ENCODE measurements at places on chromosomes 6 and 20.

GRCh38 chr20:31861385-31862156 lies 8.8 kb downstream of the DUSP15 start:
- peak; percentile 26 for DNase-seq

GRCh38 chr20:64035933-64036345 lies at the start of gene C20orf204:
Gene C20orf204 (plus strand): TSS chr20:64036182. CDS start chr20:64036324, 142 bp downstream.
- DNase-seq = no peak

DNA sequence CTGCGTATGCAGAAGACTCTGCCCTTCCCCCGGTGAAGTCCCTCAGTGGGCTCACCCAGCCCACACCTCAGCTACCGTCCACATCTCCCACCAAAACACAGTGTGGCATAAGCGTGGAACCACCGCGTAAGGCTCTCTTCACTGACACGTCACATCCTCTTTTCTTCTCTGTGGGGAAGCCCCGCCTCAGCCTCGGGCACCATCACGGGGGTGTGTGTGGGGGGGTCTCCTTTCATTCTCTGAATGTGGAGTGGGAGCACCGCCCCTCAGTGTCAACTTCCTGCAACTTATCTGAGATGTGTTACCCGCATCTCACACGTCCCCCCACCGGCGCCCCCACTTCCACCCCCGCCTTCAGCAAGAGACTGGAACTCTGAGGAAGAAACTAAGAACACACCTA lies 388.4 kb upstream of the JARID2 start:
- no peak for DNase-seq

DNA sequence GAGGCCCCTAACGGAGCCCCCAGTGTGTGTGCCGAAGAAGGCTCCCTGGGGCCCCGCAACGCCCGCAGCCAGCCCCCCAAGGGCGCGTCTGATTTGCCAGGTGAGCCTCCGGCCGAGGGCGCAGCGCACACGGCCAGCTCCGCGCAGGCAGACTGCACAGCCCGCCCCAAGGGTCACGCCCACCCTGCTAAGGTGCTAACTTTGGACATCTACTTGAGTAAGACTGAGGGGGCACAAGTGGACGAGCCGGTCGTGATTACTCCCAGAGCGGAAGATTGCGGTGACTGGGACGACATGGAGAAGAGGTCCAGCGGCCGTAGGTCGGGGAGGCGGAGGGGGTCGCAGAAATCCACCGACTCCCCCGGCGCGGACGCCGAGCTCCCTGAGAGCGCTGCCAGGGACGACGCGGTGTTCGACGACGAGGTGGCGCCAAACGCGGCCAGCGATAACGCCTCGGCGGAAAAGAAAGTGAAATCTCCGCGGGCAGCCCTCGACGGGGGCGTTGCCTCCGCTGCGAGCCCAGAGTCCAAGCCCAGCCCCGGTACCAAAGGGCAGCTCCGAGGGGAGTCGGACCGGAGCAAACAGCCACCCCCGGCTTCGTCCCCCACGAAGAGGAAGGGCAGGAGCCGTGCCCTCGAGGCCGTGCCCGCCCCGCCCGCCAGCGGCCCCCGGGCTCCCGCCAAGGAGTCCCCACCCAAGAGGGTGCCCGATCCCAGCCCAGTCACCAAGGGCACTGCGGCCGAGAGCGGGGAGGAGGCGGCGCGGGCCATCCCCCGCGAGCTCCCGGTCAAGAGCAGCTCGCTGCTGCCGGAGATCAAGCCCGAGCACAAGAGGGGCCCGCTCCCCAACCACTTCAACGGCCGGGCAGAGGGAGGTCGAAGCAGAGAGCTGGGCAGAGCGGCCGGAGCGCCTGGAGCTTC lies 117.0 kb downstream of the RTN4IP1 start:
- no peak for DNase-seq

DNA sequence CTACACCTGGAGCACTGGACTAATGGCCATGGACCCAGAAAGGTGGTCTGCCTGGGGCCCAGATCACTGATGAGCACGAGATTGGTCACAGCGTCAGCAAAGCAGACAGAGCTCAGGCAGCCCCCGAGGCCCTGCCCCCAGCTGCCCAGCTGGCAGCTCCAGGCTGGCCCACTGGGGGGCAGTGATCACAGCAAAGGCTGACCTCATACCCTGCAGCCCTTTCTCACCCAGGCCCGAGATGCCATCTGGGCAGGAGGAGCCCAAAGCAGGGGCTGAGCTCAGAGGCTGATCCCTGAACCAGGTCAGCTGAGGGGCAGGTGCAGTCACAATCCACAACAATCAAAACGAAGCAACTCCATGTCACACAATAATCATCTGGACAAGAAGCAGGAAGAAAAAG lies 4.1 kb downstream of the MAP1LC3A start:
- no peak for DNase-seq

GRCh38 chr6:158911746-158912480 lies 88.1 kb downstream of the RSPH3 start:
- no peak for DNase-seq

DNA sequence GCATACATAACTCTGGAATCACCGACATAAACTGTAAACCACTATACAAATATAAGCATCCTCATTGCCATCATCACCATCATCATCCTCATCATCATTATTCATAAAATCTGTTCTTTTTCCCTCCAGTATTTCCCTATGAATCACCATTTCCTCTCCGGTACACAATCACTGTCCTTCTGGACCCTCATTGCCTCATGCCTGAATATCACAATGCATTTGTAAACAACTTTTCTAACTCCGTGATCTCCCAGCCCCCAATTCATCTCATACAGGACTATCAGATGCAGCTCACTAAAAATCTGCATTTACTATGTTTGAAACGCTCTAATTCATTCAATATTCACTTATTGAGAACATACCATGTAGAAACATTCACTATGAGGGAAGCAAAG lies 339.7 kb downstream of the TBC1D32 start:
- no peak for DNase-seq

GRCh38 chr20:63098195-63098810 lies 91.5 kb upstream of the BHLHE23 start:
- no peak for DNase-seq

DNA sequence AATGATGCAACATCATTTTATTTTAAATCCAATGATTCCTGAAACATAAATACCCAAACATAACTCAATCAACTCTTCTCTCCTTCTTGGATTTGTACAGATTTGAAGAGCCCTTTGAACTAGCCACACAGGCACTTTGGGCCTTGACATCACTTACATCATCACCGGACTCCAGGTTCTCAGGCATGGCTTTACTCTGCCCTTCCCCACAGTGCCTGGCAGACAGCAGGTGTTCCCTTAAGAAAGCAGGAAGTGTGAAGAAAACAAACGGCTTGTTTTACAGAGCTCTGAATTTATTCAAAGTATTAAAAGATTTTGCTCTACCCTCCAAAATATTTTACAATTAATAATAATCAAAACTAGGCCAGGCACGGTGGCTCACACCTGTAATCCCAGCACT lies 54.8 kb upstream of the GCM1 start:
- peak; percentile 9 for DNase-seq

DNA sequence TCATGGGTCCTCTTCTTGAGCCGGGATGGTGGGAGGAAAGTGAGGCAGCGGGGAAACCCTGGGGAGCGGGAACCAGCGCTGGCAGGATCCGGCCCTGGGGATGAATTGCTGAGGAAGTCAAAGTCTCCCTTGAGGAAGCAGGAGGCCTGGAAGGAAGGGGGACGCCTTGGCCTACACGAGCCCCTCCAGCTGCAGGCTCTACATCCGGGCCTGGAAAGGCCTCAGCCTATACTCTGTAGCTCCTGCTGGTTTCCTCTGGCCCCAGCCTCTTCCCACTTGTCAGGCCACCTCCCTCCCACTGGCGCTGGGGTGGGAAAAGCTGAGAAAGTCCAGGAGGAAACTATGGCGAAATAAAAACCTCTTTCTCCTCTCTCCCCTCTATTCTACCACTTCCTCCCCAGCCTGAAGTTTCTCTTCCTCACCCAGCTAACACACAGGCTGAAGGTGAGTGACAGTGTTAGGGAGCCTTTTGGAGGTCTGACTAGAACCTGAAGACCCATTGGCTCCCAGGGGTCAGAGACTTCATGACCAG lies 14.9 kb downstream of the TREML2 start:
- no peak for DNase-seq

GRCh38 chr6:27081188-27081587 lies 166.3 kb upstream of the PRSS16 start:
- no peak for DNase-seq

DNA sequence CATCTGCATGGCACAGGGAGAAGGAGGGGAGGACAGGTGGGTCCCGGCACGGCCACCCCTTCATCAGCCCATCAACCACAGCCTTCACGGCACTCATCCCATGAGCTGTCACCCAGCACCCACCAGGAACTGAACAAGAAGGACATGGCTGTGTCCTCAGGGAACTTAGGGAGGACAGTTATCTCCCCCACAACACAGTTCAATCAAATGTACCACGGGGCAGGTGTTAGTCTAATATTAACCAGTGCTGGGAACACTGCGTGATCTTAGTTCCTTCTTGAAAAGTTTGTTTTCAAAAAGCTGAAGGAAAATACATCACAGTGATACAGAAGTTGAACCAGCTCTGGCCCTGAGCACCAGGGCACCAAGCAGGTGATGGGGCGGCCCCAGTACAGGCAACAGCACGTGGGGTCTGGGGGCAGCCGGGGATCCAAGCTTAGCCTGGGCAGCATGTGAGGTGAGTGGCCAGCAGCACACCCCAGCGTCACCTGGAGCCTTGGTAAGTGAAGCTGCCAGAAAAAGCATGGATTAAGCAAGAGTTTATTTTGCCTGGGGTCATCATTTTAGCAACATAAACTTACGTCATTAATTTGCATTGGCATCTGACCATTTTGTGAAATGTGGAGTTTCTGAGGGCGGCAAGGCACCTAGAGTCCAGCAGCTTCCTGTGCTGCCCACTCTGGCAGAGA lies 35.5 kb upstream of the AFDN start:
- no peak for DNase-seq

- no peak for DNase-seq
These were observed 5.8 kb downstream of the FAM83D start for GRCh38 chr20:38931984-38932383.

GRCh38 chr6:125918681-125919566 lies 37.6 kb upstream of the HINT3 start:
- no peak for DNase-seq

- DNase-seq = no peak
These were observed 434.3 kb downstream of the TBC1D32 start for GRCh38 chr6:120899932-120900331.

- DNase-seq = peak; percentile 69
These were observed 348.7 kb downstream of the SMOC2 start for GRCh38 chr6:168789699-168790098.

GRCh38 chr20:10565191-10565921 lies 108.4 kb downstream of the JAG1 start:
- DNase-seq = no peak

DNA sequence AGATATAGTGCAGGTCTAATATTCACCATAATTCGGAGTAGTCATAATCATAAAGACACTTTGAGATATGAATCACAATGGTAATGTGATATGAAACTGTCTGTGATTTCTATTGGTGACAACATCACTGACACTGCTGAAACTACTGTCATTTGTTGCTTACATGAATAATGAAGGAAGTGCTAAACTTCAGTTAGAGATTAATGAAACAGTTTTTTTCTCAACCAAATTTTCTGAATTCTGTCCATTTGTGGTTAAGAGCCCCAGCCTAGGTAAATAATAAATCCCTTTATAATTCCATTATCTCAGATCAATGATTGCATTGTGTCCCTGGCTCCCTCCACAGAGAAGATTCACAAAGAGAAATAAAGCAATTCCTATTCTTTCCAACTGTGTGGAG lies 122.6 kb downstream of the HIVEP2 start:
- no peak for DNase-seq

- no peak for DNase-seq
These were observed 115.4 kb upstream of the BTN3A2 start for GRCh38 chr6:26249707-26249956.

- DNase-seq = no peak
These were observed 69.5 kb upstream of the FABP7 start for GRCh38 chr6:122709922-122710512.

DNA sequence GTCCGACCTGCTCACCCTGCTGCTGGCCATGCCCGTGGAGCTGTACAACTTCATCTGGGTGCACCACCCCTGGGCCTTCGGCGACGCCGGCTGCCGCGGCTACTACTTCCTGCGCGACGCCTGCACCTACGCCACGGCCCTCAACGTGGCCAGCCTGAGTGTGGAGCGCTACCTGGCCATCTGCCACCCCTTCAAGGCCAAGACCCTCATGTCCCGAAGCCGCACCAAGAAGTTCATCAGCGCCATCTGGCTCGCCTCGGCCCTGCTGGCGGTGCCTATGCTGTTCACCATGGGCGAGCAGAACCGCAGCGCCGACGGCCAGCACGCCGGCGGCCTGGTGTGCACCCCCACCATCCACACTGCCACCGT lies 885 bp downstream of the NTSR1 start:
- peak; percentile 40 for DNase-seq

DNA sequence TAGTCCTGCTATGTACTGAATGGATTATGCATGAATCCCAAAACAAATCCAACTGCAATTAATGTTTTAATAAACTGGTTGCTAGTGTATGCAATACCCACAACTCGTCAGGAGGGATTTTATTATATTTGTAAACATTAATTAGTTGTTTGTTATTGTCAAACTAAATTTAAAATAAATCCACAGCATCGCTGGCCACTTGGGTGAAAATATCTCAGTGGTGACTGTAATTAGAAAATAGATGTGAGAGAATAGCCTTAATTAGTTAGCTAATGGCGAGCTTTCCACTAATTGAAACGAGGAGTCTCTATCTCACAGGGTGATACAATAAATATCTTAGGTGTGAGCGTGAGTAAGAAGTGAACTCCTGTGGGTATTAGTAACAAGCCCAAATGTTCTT lies 176.8 kb downstream of the LINC00237 start:
- no peak for DNase-seq

DNA sequence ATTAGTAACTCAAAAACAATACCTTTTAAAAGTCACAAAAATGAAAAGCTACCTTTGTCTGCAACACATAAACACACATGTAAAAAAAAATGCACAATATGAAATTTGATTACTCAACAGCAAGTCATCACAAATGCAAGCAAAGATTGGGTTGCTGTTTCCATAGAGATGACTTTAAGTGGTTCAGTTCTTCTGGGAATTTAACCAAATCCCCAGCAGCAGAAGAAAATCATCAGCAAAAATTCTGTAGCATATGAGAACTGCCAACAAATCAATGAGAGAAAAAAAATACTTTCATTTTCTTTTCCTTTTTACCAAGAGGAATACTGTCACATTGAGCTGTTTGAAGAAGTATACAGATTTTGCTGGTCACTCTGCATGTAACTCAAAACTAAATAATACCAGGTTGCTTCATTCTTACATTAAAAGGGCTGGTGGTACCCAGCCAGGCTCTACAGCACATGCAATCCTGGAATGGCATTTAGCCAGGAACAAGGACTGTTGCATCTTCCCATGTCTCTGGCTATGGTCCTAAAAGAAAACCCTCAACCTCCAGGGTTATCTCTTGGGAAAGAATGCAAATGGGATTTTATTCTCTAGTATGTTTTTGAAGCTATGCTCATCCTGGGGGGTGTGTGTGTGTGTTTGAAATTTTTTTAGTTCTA lies 158.3 kb downstream of the OPRM1 start:
- DNase-seq = no peak

GRCh38 chr6:63864671-63865318 lies 229.2 kb downstream of the PHF3 start:
- no peak for DNase-seq

DNA sequence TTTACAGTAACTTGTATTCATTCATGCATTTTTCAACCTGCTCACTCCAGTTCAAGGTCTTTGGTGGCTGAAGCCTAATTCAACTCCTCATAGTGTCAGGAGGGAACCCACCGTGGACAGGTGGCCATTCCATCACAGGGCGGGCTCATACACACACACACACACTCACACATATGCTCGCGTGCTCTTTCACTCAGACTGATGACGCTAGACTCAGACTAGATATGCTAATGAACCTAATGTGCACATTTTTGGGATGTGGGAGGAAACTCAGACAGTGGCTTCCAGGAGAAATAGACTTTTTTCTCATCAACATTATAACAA lies 56.7 kb downstream of the TRIM27 start:
- DNase-seq = peak; percentile 49

Measured in NCI-H524 treated with DMSO at 0.1 percent for 48 hours (cell line).